ENCODE measurements at places on chromosomes 1 and 21. TPM values are rescaled to one million over a fixed set of nuclear protein-coding genes. Genes with fewer than 3 reads are reported as not detected.

GRCh38 chr1:94949681-94950661 lies 23.1 kb upstream of the CNN3 start:
- DNase-seq = peak; percentile 80

DNA sequence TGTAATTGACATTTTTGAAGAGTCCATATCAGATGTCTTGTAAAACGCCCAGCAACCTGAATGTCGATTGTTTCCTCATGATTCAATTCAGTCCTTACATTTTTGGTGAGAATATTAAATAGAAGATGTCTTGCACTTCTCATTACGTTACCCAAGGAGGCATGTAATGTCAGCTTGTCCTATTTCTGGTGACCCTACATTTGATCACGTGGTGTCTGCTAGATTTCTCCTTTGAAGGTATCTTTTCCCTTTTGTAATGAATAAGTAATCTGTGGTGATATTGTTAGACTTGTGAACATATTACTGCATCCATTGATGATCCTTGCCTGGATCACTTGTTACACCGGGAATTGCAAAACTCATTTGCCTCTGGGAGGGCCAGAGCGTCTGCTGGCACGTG lies 87.6 kb upstream of the DISP3 start:
- no peak for DNase-seq

The XCL1 gene
- total RNA-seq = not detected

The GREM2 gene
- 0.06 TPM for total RNA-seq

The GPR153 gene
- total RNA-seq = 38.2 TPM

The NCMAP gene
- total RNA-seq = not detected

All from LHCN-M2 (cell line).